ENCODE measurements at places on chromosomes 16 and 17.

- no peak for DNase-seq
Observed at GRCh38 chr16:75273054-75273925, 21.9 kb upstream of the BCAR1 start.

DNA sequence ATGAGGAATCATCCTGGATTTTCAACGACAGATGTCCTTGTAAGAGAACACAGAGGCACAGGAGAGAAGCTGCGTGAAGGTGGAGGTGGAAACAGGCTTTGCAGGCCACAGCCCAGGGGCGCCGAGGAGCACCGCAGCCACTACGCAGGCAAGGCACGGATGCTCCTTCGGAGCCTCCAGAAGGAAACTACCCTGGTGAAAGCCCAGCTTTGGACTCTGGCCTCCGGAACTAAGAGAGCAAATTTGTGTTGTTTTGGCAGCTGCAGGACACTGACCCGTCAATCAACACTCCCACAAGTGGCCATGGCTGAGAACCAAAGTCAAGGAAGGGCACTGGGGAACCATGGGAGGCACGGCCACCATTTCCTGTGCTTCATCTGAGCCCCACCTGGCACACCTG lies 3.4 kb downstream of the ARL16 start:
- no peak for DNase-seq

DNA sequence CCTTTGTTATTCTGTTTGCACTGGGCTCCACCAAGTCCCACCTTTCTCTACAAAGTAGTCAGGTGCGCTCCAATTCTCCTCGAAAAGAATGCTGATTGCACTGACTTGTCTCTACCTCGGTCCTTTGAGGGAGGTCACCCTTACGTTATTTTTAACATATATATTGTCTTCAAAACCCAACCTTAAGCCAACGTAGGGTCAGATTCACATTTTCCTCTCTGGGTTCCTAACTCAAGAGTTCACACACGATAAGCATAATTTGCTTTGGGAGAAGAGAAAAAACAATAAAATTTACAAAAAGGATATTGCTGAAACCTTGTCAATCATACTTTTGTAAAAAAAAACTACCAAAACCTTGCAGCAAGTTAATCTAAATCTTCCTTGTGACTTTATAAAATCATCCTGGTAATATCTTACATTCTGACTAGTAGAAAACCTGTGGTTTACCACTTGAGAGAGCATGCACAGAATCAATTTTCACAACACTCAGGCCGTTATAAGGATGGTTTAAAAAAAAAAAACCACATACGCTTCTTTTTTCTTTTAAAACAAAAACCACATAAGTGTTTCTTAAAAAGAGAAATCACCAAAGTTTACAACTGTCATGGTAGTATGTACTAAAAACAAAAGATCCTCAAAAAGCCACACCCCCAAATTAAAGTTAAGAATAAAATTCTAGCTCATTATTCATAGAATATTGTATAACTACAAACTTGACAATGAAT lies 72.2 kb upstream of the TRAP1 start:
- DNase-seq = no peak

DNA sequence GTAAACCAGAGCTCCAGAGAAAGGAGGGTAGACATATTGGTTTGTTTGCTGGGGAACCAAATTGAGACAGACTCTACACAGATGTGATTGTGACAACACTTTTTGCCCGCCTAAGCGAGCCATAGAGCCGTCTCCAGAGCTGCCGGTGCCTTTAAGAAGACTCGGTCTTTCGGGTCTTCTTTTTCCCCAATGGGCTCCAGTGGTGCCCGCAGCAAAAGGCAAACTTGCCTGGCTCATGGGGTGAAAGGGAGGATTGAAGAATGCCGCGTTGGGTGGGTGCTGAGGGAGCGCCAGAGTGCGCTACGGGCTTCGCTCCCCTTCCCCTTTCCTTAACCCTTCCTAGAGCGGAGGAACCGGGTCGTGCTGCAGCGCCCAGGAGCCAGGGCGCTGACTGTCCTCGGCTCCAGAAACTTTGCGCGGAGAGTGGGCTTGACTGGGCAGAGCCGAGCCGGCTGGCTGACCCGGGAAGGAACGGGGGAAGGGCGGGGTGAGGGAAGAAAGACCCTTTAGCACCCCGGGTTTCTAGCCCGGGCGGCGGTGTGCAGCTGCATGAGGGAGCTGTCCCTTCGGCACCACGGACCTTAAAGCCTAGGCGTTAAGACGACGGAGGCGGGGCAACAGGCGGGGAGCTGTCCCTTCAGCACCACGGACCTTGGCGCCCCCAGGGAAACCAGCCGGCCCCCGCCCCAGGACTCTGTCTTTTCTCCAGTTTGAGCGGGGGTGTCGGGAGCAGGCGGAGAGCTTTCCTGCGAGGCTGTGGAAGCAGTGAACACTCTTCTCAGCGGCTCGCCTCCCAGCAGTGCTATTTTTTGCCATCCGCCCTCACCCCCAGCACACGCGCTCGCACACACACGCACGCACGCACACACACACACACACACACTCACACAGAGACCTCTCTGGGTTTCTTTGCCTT lies at the start of gene CACNG3:
Gene CACNG3, plus strand, starts transcription at position 880 of the 916 bp plus-strand sequence. CDS start 420 bp downstream, outside the sequence.
- no peak for DNase-seq

GRCh38 chr17:58329035-58329809 lies 627 bp upstream of the TSPOAP1 start:
- no peak for DNase-seq

GRCh38 chr17:35901631-35902175 lies 21.5 kb upstream of the CCL5 start:
- no peak for DNase-seq

DNA sequence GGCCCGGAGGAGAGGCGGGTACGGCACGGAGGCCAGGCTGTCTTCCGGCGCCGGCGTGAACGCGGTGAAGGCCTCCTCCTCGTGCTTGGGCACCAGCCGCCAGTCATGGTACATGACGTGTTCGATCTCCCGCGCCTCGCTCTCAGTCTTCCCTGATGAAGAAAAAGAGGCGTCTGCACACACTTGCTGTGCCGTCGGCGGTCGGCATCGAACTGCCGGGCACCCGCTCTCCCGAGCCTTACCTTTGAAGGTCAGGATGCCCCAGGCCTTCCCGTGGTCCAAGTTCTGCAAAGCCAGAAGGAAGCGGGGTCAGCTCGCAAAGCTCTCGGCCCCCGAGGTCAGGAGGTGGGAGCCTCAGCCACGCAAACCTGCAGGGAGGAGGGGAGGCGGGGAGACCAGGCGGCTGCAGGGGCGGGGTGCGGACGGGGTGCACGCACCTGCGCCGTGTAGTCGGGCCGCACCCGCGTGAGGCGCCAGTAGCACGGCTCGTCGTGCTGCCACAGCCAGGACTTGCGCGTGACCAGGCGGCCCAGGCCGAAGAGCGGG lies at the start of gene EME2:
Gene EME2, plus strand, starts transcription at position 449 of the 546 bp plus-strand sequence. CDS start 418 bp downstream, outside the sequence.
- DNase-seq = no peak

GRCh38 chr16:84423416-84423837 lies 55.1 kb downstream of the ATP2C2 start:
- no peak for DNase-seq

- no peak for DNase-seq
Observed at GRCh38 chr17:17871913-17872312, 35.1 kb upstream of the SREBF1 start.

- no peak for DNase-seq
Observed at GRCh38 chr17:39769974-39770587, 32.3 kb downstream of the GRB7 start.

GRCh38 chr17:73969956-73970355 lies 233.5 kb upstream of the RPL38 start:
- no peak for DNase-seq

All from NCI-H1092 (cell line).